ENCODE measurements at places on chromosomes 13 and 19.

DNA sequence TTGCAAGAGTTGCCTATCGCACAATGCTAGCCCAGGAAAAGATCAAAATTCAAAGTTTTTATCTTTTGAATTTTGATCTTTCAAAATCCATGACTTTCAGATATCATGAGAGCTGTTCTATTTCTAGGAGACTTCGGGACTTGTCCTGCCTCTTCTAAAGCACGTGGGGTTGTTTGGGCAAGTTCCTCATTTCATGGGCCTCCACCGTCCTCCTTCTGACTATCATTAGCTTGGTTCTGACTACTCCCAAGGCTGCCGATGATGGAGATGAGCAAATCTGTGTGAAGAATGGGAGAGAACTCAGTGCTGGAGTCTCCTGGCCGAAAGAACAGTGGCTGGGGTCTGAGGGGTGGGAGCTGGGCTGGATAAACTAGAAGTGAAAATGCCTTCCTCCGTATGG, 86.5 kb downstream of the COL4A1 start:
- DNase-seq = no peak

DNA sequence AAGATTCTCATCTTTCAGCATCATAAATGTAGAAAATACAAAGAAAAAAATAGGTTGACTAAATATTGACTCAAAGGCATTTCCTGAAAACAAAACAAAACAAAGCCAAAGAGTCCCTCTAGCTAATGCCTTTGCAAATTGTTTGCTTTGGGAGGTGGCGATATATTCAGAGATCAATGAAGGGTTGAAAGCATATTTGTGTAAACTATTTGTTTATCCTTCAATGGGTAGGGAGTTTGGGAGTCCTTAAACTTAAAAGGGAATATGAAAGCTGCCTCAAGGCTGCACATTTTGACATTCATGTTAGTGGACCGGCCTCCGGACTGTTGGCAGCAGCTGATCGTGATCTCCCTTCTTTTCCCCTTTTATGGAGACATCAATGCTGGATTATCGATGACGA, 257.5 kb downstream of the ITGBL1 start:
- DNase-seq = no peak

DNA sequence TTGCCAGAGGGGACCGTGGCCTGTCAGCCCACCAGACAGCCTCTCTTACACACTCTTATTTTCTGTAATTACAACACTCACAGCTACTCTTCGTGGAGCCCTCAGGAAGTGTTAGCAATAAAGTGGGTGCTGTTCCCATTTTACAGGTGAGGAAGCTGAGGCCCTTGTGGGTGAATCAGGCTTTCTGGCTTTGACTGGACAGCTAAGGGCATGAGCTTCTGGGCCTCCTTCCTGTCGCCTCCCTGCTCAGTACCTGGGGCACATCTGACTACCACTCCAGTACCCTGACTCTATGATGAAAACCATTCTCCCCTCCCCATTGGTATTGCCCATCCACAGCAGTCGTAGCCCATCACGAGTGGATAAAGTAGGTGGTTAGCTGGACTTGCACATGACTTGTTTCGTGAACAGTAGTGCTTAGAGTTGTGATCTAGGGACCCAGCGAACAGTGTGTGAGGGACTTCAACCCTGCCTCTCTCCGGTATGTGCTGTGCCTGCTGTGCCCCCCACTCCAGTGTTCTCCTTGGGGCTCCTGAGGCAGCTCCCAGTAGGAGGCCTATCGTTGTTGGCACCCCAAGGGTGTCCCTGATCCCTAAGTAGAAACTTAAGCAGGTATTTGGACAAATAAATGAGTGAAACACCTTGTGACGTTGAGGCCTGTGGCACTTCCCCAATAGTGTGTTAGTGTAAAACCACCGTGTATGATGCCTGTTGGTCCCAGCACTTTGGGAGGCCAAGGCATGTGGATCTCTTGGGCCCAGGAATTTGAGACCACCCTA, 38.6 kb downstream of the GATAD2A start:
- no peak for DNase-seq

GRCh38 chr19:28971049-28971448, 241.9 kb downstream of the UQCRFS1 start:
- no peak for DNase-seq

DNA sequence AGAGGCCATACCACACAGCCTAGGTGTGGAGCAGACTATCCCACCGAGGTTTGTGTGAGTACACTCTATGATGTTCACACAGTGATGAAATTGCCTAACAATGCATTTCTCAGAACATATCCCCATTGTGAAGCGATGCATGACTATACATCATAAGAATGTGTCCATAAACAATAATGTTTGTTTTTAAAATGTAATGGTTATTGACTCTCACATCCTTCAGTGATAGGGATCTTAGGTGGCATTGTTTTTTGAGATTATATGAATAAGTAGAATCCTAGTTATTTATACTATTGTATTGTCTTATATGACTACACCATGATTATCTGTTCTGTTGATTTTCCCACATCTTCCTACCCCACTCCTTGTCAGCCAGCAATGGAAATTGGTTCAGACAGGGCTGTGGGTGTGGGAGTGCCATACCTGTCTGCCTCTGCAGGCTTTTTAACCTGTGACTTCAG, 13.6 kb downstream of the CCNA1 start:
- DNase-seq = no peak

GRCh38 chr13:19117913-19118739, 63.5 kb downstream of the TUBA3C start:
- no peak for DNase-seq

DNA sequence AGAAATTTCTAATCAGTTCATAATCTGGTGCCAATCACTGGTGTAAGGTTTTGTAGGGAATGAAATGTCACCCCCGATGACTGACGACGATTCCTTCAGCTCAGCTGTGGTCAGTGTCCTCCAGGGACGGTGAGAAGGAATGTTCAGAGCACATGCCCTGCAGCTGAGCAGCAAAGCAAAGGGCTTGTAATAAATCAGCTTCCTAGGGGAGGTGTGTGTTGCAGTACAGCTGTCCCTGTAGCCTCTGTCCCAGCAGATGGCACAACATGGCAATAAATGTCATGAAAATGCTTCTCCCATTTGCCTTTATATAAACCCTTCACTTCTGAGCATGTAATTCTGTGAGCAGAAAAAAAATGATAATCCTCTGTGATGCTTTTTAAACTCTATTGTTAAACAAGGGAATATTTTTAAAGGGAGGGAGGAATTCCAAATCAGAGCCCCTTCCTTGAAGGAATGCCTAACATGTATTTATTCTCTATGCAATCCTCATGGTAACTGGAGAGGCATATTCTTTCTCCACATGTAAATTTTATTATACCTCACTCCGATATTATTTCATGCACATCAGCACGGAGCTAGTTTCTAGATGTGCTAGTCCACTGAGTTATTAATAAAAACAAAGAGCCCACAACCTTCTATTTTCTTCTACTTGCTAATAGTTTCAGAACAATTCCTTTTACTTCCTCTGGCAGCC, 102.5 kb downstream of the FAM216B start:
- no peak for DNase-seq
